K562 (cell line): ENCODE measurements at places on chromosomes 13 and 19. TPM values are rescaled to one million over a fixed set of nuclear protein-coding genes. Genes with fewer than 3 reads are reported as not detected.

The DGKH gene
- 1.5 and 1.6 TPM in 2 replicates for polyA plus RNA-seq

The ERVK3-1 gene
- 109 and 119 TPM in 2 replicates for polyA plus RNA-seq

The DAND5 gene
- polyA plus RNA-seq = 0.50 and 0.66 TPM in 2 replicates

The NUDT19 gene
- 9.7 TPM in 2 replicates for polyA plus RNA-seq

The GPI gene
- 114 and 116 TPM in 2 replicates for polyA plus RNA-seq
